Hippocampal formation (tissue), 2 donors: ENCODE measurements at places on chromosomes 5 and 9.

DNA sequence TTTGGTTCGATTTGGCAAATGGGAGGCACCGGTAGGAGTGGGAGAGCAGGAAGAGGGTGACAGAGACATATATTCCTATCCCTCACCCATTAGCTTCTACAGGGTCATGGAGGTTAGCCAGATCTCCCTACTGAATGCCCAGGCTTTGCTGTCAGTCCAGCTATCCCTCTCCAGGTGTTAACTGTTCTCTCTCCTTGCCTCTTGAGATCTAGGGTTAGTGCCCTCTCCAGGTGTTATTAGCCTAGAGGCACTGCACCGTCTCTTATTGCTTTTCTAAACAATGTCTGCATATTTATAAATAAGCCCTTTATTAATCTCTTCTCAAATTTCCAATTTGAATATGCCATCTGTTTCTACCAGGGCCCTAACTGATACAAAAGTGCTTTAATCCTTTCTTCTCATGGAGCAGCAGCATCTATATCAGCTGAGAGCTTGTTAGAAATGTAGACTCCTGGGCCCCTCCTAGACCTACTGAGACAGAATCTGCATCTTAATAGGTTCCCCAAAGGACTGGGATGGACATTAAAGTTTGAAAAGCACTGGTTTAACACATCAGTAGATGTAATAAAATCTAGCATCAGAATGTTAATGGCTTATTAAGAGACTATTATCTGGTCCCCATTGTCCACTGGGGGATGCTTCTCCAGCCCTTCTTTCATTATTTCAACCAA is 322.5 kb upstream of the SLC24A2 start:
- DNase-seq: no peak

GRCh38 chr9:125329978-125330377 is 68.4 kb downstream of the GAPVD1 start:
- no peak for DNase-seq

DNA sequence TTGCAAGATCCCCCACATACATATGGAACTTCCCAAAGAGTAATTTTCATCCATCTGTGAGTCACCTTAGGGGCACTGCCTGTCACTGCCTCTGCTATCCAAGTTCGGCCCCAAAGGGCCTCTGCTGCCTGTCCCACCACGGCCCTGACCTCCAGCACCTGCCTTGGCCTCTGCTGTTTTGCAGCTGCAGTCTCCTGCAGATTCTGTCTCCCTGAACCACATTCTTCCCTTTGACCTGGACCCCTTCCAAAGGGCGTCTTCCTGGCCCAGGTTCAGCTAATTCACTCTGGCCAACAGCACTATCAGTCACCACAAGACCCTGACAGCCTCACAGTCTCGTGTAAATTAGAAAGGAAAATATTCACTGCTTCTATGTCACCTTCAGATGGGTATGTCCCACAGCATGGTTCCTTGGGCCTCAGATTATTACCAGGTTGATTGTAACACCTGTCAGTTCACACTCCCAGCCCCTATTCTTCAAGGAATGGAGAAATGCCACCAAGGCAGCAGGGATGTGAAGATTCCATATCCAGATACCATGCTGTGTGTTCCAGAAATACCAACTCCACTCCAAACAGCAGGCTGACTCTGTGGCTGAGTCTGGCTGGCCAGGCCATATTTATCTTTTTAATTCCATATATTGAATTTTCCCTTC is 479.3 kb downstream of the ARHGEF28 start:
- no peak for DNase-seq

- DNase-seq: peak; percentile 14
These were observed 19.8 kb downstream of the EXOSC2 start for GRCh38 chr9:130713286-130713960.

DNA sequence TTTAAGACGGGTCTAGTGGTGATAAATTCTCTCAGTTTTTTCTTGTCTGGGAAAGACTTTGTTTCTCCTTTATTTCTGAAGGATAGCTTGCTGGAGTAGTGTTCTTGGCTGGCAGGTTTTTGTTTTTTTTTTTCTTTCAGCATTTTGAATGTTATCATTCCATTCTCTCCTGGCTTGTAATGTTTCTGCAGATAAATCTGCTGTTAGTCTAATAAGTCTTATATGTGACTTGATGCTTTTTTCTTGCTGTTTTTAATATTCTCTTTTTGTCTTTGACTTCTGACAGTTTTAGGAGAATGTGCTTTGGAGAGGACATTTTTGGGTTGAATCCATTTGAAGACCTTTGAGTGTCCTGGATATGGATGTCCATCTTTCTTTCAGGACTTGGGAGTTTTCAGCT is 16.0 kb downstream of the HSD17B4 start:
- no peak for DNase-seq

DNA sequence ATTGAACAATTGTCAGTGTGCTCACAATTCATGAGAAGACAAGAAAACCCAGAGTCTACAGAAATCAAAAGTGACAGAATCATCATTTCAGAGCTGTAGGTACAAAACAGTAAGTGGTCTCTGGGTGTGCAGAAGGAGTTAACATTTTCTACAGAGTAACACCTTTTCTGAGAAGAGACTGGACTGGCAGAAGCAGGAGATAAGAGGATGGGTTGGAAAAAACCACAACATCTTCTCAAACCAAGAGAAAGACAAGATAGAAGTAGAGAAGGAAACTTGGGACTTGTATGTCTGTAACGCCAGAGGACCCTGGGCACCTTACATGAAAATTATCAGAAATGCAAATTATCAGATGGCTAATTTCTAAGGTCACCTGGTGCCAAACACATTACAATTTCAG is 82.6 kb downstream of the ARL15 start:
- no peak for DNase-seq

DNA sequence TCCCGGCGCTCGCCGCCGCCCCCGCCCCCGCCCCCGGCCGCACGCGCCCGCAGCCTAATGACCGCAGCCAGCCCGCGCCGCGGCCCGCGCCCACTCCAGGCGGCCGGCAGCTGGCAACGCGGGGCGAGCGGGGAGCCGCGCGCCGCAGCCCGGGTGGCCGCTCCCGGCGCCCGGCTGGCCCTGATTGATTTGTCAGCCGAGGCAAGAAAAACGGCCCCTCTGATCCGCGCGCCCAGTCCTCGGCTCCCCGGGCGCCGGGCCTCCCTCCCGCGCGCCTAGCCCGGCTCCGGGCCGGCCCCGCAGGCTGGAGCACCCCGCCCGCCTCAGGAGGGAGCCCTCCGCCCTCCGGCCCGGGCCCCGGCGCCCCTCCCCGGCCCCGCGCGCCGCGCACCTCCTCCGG is 11.9 kb upstream of the LHX2 start:
- DNase-seq: no peak

- DNase-seq: no peak
These were observed 54.5 kb upstream of the HTR4 start for GRCh38 chr5:148708854-148709253.

DNA sequence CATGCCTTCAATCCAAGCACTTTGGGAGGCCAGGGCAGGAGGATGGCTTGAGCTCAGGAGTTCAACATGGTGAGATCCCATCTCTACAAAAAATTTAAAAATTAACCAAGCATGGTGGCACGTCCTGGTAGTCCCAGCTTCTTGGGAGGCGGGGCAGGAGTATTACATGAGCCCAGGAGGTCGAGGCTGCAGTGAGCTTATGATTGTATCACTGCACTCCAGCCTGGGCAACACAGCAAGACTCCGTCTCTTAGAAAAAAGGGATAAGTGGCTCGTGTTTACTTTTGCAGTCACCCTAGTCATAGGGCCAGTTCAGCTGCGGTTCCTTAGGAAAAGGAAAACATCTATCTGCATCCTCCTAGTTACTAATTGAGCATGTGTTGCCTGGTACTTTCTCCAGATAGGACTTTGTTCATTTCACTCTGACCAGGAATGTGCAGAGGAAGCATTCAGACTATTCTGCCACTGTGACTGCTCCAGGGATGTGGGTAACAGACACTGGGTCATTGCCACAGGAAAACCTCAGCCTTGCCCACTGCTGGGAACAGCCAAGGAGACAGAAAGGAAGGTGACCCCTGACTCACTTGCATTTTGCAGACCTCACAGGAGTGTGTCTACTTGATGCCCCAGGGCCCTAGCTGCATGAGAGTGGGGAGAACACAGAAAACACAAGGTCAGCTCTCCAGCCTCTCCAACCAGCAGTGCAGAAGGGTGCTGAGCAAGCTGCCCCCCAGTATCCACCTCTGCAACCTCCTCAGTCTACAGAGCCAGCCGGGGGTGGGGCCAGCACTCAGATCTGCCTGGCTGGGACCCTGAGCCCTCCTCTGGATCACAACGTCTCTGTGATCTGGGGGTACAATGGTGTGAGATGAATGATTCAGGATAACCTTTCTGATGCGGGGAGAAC is 33.9 kb upstream of the ALDH1B1 start:
- DNase-seq: no peak

DNA sequence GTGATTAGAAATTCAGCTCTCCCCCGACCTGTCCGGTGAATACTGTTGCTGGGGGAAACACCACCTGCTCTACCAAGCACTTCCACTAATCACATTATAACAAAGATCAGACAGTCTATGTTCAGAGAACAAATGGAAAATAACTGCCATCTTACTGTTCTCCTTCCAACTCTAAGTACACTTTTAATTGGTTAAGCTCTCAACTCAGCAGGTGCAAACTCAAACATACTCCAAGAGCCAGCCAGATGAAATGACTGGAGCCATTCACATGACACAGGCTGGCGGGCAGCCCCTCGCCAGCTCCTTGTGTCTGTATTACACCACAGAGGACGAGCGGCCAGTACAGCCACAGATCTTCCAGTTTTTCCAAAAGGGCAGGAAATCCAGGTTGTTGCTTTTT is 16.1 kb downstream of the LIFR start:
- peak; percentile 61 for DNase-seq

DNA sequence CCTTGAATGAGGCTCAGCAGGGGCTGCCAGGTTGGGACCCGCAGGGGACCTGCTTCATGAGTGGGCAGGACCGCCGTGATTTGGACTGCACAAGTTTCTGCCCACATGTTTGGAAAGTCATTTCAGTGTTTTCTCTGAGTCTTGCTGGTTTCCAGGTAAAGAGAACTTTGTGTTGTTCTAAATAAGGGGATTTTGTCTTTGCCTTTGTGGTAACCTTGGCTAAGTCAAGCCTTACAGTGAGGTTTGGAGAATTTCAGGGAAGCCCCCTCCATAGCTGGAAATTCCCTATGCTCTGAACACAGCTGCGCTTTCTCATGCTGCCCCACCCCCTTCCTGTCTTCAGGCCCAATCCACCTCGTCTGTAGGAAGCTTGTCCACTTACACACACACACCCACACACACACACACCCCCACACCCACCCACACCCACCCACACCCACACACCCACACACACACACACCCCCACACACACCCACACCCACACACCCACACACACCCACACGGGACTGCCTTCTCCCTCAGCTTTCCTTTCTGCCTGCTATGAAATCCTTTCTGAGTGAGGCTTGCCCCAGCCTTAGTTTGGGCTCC is 270.1 kb downstream of the HSPA4 start:
- no peak for DNase-seq

DNA sequence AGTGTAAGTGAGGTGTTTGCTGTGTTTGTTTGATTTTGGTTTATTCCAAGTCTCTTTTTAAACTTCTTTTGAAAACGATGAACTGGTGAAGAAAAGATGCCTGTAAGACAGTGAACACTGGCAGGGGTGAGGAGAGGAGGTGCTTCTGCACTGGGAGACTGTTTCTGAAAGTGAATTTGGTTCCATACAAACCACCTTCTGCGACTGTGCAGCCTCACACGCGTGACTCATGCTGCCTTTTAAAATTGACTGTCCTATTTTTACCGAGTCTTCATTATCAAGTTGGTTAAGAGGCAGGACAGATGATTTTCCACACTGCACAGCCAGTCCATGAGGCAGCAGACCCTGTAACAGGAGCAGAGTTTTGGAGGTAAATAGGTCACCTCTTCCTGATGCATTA is 340.6 kb downstream of the MTRR start:
- DNase-seq: no peak

- no peak for DNase-seq
These were observed 555.8 kb upstream of the TLE4 start for GRCh38 chr9:79015951-79016350.

GRCh38 chr9:114895521-114895991 is 34.8 kb downstream of the TNFSF8 start:
- DNase-seq: no peak

DNA sequence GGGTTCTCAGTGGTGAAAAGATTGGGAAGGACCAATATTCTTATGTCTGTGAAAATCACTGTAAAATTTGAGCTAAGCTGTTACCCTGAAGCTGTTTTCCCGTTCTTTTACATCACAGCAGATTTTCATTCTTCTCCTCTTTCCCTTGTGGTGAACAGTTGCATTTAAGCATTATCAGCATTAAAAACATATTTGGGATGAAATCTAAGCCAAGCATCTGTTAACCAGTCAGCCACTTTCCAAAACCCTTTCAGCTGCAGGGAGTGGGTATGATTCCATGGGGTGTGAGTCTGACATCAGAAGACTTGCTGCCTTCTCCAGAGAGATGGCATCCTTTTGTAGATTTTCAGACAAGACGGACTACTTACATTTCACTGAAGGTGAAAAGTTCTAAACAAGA is 97.2 kb downstream of the TRIO start:
- no peak for DNase-seq

DNA sequence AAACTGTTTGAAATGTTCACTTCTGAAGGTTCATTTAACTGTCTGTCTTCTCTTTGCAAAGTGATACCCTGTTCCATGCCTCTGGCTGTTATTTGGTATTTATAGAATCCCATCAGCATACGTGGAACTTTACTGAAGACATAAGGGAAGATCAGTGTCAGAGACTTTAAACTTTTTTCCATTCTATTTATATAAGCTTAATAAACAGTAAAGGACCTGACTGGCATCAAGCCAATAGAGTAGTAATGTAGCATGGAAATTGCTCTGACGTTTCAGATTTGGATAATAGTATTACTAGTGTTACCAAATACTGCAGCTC is 94.9 kb upstream of the MINAR2 start:
- DNase-seq: no peak

DNA sequence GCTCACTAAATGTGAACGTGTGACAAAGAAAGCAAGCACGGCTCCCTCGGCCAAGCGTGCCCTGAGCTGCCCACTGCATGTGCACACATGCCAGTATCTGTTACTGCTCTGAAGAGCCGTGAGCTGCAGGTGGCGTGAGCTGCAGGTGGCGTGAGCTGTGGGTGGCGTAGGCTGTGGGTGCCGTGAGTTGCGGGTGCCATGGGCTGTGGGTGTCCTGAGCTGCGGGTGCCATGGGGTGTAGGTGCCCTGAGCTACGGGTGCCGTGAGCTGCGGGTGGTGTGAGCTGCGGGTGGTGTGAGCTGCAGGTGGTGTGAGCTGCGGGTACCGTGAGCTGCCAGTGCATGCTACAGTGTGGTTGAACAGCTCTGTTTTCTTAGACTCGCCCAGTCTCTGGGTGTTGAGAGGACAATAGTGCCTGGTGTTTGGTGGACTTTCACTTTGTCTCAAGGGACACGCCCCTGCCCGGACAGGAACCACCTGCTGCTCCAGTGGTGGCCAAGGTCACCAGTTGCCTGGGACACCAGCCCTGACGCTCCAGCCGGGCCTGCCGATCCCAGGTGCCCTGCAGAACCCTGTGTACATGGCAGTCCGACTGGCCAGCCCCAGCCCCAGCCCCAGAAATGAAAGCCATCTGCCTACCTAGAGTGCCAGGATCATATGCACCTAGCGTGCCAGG is 6.7 kb downstream of the CCDC187 start:
- no peak for DNase-seq
